ENCODE measurements at places on chromosomes 7 and 10.

DNA sequence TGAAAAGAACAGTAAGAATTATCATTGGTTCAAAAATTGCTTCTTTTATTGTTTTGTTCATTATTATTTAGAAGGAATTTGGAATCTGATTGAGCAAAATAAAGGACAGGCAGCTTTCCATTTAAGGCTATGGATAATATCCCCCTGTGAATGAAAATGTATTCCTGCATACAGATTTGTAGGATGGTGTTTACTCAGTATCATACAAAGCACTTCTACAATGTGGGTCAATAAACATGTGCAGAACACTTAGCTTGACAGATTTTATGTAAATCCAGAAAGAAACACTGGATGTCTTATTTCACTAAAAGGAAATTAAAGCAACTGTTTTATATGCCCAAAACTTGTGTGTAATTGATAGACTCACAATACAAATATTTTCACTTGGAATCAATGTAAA lies 189.7 kb downstream of the THSD7A start:
- no peak for DNase-seq

GRCh38 chr10:33306126-33306525 lies 28.3 kb downstream of the NRP1 start:
- no peak for DNase-seq

GRCh38 chr7:37100735-37101331 lies 347.8 kb downstream of the ELMO1 start:
- no peak for DNase-seq

GRCh38 chr7:154650275-154650674 lies 352.6 kb downstream of the PAXIP1 start:
- DNase-seq = no peak

GRCh38 chr10:90642650-90643049 lies 215.2 kb downstream of the HTR7 start:
- no peak for DNase-seq

DNA sequence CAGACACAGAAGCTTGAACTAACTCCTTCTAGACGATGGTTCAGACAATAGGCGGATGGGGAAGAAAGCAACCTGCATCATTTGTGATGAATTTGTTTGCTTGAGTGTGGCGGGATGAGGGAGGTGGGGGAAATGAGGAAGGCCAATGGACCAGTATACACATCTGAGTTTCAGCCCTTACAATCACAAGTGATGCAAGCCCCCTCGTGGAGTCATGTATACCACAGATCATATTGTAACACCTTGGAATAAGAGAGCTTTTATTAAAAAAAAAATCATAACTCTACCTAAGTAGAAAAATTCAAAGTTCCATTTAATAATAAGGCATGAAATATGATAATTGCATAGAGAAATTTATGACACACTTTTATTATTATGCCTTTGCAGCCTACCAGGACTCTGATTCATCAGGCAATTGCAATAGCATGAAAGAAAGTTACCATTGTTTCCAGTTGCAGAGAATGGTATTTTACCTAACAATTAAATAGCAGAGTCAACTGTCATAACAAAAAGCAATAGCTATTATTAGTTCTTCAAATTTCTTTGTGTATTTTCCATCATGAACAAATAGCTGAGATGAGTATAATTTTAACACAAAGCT lies 230.2 kb upstream of the AKR1E2 start:
- no peak for DNase-seq

- no peak for DNase-seq
These were observed 631.0 kb downstream of the AUTS2 start for GRCh38 chr7:70229242-70229641.

- no peak for DNase-seq
These were observed 8.6 kb downstream of the BEND7 start for GRCh38 chr10:13520194-13520593.

GRCh38 chr10:16777473-16778370 lies 39.5 kb downstream of the RSU1 start:
- DNase-seq = no peak

GRCh38 chr10:96642973-96643372 lies 56.2 kb upstream of the TM9SF3 start:
- peak; percentile 35 for DNase-seq

- DNase-seq = no peak
These were observed 1.5 kb downstream of the SFRP5 start for GRCh38 chr10:97770255-97770654.

- DNase-seq = no peak
These were observed 277.5 kb downstream of the PLXNA4 start for GRCh38 chr7:132298790-132299189.

GRCh38 chr7:4706384-4707216 lies 24.5 kb downstream of the FOXK1 start:
- no peak for DNase-seq

GRCh38 chr7:150337659-150338081 lies 3.8 kb downstream of the RARRES2 start:
- no peak for DNase-seq

- no peak for DNase-seq
These were observed 18.6 kb upstream of the ADRB1 start for GRCh38 chr10:114024876-114025610.

- no peak for DNase-seq
These were observed 2.4 kb upstream of the CHST3 start for GRCh38 chr10:71961831-71962230.

DNA sequence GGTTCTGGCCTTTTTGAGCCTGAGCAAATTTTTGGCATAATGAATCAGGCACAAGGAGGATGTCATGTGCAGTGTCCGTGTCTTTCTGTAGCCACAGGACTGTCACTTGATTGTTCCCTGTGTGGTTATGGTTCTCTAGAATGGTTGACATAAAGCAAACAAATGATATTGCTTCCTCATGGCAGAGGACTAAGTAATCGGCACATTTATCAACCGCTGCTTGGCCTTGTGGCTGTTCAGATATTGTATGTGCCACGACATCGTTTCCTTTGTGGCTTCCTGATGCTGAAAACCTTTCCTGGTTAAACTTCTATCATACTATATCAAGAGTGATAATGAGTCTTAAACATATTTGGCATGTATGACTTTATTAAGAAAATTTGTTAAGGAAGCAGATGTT lies 598.8 kb downstream of the SUGCT start:
- DNase-seq = no peak

DNA sequence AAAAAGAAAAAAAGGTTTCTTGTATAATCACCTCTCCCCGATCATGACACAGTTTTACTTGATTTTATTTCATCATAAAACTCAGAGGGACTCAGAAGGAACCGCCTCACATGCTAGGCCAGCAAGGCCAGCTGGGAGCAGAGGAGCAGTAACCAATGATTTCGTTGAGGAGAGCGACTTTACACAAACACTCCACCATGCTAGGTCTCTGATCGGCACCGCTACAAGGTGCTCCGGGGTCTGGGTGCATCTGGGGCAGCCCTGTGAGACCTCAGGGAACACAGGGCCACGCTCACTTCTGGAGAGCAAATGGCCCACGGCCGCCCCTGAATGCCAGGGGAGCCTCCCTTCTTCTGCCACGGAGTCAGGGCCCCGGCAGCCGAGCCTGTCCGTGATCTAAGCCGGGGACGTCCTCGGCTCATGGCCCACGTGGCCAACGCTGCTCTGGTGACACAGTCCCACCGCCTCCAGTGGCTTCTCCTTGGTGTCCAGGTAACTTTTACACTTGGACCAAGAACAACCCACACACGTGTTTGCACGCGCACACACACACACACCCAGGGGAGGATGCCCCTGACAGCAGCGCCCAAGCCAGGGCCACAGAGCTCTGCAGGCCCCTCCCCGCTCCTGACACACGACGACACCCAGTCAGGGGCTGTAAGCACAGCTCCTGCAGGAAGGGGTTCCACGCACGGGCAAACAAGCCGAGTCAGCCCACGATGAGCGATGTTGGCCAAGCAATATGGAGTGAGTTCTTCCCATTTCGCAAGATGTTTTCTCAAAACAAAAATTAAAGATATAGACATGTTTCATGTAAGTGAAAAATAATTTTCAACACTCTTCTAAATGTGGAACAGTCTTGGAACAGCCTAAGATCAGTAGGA lies 332.3 kb downstream of the DNAJB6 start:
- no peak for DNase-seq

DNA sequence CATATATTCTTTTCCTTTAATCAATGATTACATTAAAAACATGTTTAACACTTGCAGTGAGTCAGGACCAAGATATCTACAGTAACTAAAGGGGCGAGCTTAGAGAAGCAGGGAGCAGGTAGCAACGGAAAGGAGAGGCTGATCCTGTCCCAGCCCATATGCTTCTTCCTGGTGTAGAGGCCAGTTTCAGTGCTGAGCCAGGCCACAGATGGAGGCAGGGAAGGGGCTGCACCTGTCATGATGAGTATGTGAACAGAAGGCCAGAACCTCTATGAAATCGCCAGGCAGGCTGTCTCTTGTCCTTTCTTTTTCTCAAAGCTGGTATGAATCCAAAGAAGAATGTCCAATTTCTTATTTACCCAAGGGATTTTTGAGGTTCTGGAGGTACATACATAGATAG lies 16.3 kb downstream of the REEP3 start:
- DNase-seq = no peak

GRCh38 chr10:119478111-119478802 lies 64.3 kb downstream of the RGS10 start:
- DNase-seq = no peak
